SIG-M5 (cell line): ENCODE measurements at places on chromosomes 7 and 10.

DNA sequence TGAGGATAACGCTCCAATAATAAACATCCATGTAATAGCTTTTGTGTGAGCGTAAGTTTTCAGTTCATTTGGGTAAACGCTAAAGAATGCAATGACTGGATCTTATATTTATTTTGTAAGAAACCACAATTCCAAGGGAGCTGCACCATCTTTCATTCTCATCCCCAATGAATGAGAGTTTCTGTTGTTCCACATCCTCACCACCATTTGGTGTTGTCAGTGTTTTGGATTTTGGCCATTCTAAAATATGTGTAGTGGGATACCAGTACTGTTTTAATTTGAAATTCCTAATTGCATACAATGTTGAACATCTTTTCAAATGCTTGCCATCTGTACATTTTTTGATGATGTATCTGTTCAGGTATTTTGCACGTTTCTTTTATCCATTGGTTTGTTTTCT lies 50.9 kb upstream of the SEMA3D start:
- no peak for DNase-seq

DNA sequence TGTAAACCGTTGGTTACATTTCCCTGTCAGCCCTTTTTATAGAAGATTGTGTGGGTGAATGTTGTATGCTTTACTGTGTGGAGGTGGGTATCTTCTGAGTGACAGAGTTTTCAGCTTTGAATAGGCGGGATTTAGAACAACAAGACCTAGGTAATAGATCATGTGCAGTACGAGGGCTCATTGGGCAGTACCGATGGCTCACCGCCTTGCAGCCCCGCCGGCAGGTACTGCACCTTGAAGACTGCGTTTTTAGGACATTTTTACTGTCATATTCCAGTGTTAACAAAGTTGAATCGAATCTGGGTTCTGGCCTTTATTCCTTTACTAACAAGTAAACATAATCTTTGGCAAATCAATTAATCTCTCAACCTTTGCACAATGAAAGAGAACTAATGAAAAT lies 55.9 kb upstream of the NCF1 start:
- DNase-seq, result no peak

DNA sequence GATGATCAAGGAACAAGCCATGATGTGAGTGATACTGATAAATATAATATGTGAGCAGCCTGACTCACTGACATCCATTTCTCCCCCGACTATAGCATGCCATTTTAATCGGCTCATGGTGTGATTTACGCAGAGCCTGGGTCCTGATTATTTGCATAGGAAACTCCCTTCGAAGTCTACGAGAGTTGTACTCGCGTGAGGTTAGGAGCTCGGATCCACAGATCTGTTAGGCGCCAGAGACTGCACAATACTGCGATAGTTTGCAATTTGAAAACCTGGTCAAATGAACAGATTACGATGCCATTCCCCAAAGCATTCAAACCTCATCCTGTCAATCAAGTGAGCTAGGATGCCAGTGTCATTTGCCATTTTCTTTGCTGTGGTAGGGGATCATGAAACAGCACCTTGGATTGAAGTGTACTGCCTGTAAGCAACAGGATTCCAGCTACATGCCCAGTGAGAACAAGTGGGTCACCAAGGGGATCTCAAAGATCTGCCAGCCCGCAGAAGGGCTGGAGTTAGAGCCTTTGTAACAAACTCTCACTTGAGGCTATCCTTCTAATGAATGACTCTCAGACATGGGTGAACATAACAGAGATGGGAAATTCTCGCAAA lies 158.3 kb downstream of the FRMD4A start:
- DNase-seq, result no peak

DNA sequence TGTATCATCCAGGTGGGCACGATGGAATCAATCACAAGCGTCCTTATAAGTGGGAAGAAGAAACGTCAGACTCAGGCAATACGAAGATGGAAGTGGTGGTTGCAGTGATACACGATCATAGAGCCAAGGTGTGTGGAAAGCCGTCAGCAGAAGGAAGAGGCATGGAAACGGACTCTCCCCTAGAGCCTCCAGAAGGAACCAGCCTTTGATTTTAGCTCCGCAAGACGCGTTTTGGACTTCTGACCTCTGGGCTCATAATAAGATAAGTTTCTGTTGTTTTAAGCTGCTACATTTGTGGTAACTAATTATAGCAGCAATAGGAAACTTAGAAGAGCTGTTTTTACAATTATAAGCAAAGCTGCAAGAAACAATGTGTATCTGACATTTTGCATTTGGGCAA lies 14.8 kb downstream of the FANK1 start:
- no peak for DNase-seq

- DNase-seq, result no peak
Measured at GRCh38 chr10:49688920-49689319, 9.5 kb downstream of the C10orf53 start.

GRCh38 chr10:28429573-28430216 lies 103.2 kb upstream of the WAC start:
- DNase-seq, result no peak
